ENCODE measurements at places on chromosomes 7 and 10. TPM values are rescaled to one million over a fixed set of nuclear protein-coding genes. Genes with fewer than 3 reads are reported as not detected.

DNA sequence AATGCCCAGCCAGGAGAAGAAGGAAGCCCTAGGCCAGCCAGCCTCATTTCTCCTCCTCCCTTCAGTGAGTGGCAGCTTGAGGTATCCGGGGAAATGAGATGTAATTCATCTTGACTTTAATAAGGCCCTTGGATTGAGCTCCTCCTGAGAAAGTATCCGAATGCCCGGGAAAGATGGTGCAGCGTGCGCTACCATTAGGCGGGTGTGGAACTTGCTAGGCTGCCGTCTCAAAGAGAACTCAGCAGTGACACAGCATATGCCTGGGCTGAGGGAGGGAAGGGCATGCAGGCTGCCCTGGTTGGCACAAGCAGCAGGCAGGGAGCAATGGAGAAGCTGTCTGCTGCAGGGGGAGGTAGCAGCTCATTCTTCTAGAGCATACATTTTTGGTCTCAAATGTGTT, 659.8 kb upstream of the FOXK1 start:
- no peak for DNase-seq

DNA sequence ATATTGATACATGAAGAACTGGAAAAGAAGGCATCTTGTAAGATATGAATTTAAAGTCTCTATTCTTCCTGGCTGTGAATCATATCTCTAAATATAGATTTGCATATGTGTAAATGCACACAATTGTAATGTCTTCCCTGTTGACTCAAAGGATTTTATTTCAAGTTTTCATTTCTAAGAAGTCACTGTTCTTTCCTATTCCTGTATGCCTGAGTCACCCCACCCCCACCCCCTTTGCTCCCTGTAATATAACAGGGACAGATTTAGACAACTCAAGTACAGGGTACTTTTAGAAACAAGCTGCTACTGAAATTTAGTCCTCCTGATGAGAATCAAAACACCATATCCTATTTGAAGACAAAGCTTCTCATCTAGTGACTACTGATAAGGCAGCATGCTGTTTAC, 43.0 kb upstream of the HECTD2 start:
- no peak for DNase-seq

DNA sequence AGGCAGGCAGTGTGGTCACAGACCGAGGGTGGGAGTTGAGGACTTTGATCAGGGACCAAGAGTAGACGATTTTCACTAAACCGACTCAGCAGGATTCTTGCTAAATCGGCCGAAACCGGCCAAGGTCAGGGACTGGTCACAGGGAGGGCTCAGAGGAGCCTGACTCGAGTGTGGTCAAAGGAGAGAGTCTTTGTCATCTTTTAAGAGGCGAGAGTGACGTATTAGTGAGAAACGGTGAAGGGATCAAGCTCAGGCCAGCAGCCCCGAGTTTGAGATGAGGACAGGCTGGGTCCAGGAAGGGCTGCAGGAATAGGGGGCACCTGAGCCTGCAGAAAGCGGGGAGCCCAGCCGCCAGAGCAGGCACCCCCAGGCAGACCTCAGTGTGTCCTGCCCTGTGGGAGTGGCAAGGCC, 41.6 kb upstream of the FAM20C start:
- peak; percentile 31 for DNase-seq

DNA sequence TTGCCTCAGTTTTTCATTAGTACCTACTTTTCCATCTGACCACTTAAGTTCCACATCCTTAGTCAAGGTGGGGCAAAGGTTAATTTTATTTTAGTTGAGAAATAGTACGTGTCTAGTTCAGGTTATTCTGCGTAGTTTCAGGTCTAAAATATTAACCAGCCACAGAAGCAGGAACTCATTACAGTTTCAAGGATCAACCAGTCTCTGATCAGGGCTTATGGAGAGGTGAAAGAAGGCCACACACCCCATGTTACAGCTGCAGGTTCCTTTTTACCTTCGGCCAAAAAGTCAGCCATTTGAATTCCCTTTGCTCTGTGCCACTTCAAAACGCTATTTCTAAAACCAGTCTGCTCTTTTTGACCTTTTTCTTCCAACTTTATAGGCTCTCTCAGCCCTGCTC, 134.2 kb downstream of the CTTNBP2 start:
- no peak for DNase-seq

DNA sequence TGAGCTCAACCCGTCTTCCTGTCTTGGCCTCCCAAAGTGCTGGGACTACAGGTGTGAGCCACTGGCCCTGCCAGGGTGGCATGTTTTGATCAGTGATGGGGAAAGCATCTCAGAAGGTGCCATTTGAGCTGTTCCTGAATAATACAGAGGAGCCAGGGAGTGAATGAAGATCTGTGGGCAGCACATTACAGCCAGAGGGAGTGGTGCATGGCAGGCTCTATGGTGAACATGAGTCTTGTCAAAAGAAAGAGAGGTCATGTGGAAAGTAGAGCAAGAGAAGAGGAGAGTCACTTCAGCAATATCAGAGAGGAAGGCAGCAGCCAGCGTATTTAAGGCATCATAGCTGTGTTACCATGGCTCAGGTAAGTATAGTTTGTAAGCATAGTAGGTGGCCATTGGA, 275.7 kb upstream of the LRGUK start:
- no peak for DNase-seq

GRCh38 chr7:2608921-2609411, 22.8 kb upstream of the TTYH3 start:
- no peak for DNase-seq

GJC3 gene
- total RNA-seq: not detected

ATOH7 gene
- total RNA-seq: not detected

GNAT3 gene
- total RNA-seq: not detected

PROSER2 gene
- 58.8 TPM for total RNA-seq
